ENCODE measurements at places on chromosomes 2 and 18.
A peak's percentile ranks its signal among the peaks of the same experiment; 100 is the strongest.

DNA sequence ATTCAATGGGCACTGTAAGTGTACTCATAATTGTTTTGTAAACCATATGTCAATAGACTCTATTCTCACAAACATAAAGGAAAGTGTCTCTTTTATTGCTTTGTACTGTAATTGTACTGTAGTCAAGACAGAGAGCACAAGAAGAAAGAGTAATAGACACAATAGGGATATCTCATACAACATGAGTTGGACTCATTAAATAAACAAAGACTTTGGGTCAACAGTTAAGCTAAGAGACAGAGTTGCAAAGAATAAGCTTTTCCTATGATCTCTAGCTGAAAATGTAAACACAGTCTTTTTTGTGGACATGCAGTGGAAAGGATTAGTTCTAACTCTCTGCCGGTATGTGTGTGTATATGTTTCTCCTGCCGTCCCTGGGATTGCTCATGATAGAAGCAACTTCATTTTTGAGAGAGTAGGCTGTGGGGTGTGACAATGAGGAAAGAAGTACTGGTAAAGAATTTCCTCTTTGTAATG, 13.9 kb upstream of the KYNU start:
- no peak for DNase-seq

DNA sequence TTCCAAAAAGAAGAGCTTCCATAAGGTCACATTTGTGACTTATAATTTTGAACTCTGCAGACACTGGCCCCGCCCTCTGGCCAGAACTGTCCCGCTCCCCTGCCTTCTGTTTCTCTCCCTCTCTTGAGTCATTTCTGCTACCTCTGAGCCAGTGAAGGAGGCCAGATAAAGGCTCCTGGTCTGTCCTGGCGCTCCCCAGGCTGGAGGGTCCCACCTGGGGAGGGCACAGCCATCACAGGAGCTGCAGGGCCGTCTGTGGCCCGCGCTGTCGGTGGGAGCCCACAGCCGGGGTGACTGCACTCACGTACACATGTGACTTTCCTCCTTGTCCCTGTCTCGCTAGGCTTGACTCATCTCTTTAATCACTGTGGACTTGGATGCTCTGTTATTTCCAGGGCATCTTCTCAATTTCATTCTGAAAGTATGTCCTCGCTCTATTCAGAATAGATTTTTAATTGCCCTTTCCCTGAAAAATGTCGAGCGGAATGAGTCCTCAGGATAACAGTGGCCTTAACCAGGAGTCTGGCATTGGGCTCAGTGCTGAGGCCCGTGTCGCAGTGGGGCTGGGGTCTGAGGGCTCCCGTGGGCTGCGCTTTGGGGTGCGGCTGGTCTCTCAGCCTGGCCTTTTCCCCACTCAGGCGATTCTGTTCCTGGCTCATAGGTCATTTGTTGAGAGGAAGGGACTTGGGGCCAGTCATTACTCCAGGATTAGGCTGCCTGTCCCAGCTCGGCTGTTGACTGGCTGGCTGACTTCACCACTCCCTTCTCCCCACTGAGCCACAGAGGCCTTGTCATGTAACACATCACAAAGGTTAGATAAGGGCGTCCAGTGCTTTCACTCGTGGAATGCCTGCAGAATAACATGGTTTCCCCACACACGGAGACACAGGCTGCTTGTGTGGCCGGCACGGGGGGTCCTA, 34.5 kb downstream of the KLHL29 start:
- no peak for DNase-seq

DNA sequence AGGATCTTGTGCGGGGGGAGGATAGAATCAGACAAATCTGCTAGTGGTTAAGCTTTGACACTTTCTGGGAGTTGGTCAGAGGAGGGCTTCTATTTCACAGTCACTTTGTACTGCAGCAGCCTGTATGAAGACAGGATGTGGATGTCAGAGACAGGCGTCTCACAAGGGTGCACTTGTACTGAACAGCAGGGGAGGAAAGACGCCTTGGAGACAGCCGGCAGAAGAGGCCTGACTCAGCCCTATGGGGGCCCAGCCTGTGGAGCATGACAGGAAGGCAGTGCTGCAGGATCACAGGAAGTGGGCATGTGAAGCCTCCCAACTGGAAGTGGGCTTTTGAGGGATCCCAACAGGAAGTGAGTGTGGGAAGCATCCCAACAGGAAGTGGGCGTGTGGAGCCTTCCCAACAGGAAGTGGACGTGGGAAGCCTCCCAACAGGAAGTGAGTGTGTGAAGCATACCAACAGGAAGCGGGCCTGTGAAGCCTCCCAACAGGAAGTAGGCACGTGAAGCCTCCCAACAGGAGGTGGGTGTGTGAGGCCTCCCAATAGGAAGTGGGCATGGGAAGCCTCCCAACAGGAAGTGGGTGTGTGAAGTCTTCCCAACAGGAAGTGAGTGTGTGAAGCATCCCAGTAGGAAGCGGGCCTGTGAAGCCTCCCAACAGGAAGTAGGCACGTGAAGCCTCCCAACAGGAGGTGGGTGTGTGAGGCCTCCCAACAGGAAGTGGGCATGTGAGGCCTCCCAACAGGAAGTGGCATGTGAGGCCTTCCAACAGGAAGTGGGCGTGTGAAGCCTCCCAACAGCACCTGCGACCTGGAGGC, 212.3 kb downstream of the SNTG2 start:
- no peak for DNase-seq

- no peak for DNase-seq
Measured at GRCh38 chr2:113126845-113127645, at the start of gene IL1RN. IL1RN (plus strand) TSS chr2:113127598; CDS start chr2:113127625, 27 bp downstream.

GRCh38 chr2:212797484-212798205, 259.0 kb upstream of the ERBB4 start:
- DNase-seq, result no peak

DNA sequence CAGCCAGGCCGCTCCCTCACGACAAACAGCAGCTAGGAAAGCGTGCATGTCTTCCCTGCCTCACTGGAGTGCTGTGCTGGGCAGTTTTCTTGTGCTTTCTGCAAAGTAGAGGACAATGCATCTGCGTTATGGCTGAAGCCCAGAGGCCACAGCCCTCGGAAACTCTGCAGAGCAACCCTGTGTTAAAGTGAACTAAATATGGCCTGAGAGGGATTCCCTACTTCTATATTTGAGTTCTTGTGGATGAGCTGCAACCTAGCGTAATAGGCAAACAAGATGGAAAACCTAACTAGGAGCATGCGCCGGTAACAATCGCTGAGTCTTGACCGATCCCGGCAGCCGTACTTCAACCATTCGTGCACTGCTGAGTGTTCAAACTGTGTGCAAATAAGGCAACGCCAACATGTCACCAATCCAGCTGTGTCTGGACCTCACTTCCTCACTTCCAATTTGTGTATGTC, 471.9 kb upstream of the HS6ST1 start:
- no peak for DNase-seq

DNA sequence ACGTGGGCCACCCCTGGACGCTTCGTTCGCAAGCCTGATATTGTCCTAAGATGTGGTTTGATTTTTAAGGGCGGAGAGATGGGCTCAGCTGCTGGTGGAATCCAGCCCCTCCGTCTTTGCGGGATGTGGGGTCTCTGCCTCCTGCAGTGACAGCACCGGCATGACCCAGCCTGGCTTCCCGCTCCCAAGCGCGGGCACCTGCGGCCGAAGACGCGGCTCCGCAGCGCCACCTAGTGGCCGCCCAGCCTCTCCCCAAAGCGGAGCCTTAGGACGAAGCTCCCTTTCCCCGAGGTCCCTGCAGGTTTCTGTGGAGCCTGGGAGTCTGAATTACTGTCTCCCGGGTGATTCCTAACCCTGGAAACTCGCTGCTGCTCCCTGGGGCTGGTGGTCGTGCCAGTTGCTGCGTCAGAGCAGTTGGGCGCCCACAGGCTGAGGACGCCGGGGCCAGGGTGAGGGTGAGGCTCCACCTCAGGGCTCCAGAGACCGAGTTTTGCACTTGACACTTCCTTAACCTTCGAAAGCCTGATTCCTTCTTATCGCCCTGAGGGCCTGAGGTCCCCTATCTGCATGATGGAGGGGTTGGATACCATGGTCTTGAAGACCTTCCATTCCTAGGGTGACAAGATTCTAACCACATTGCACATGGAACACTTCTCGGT, 137.5 kb downstream of the TPO start:
- no peak for DNase-seq

DNA sequence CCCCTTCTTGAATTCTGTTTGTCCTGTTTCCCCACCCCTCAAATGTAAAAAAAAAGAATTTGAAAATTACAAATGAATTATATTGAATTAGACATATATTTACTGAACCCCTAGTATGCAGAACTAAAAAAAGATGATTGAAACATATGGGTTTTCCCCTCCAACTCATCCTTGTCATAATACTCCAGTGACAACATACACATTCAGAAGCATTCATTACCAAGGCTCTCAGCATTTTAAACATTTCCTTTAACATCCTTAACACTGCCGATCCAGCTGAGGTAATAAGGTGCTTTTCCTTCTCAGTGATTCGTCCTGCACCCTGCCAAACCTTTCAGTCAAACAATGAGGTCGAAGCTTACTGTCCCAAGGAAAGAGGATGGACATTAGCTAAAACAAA, 53.1 kb upstream of the DTNB start:
- DNase-seq, result no peak

DNA sequence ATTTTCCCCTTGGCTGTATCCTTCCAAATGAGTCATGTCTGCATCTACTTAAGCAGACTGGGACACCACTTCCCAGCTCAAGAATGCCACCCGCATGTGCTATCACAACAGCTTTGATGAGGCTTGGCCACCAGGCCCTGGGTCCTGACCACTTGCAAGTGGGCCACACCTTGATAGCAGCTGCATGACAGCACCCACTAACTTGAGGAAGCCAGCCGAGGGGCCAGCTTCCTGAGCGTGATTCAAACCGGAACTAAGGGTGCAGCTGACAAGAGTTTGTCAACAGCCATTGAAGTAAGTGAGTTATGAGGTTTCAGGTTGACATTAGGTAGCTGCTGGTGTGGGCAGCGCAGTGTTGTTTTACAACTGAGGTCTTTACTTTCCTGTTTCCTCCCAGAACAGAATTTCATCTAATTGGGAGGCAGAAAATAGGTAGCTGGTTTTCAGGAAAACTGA, 54.4 kb downstream of the EPHA4 start:
- peak; percentile 54 for DNase-seq

DNA sequence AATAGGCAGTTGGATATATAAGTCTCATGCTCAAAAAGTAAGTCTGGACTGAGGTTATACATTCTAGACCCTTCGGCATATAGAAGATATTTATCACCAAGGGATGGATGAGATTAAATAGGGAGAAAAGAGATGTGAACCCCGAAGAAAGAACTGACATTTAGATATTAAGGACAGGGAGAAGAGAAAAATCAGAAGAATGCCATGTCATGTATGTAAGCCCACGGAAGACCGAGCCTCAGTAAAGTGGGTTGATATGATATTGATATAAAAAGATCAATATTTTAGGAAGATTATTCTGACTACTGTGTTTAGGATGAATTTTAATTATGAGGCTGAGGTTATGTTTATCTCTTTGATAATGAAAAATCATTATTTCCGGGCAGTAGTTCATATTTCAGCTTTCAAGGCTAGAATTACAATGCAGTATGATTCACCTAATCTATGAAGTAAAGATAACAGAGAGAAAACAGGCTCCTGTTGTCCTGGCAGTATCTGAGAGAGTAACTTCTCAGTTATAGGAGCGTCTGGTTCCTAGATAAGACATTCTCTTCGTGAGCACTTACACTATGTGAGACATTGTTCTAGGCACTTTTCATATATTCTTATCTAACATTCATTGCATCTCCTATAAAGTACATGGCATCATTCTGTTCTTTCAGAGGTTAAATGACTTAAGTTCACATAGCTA, 83.0 kb downstream of the UBR3 start:
- no peak for DNase-seq

DNA sequence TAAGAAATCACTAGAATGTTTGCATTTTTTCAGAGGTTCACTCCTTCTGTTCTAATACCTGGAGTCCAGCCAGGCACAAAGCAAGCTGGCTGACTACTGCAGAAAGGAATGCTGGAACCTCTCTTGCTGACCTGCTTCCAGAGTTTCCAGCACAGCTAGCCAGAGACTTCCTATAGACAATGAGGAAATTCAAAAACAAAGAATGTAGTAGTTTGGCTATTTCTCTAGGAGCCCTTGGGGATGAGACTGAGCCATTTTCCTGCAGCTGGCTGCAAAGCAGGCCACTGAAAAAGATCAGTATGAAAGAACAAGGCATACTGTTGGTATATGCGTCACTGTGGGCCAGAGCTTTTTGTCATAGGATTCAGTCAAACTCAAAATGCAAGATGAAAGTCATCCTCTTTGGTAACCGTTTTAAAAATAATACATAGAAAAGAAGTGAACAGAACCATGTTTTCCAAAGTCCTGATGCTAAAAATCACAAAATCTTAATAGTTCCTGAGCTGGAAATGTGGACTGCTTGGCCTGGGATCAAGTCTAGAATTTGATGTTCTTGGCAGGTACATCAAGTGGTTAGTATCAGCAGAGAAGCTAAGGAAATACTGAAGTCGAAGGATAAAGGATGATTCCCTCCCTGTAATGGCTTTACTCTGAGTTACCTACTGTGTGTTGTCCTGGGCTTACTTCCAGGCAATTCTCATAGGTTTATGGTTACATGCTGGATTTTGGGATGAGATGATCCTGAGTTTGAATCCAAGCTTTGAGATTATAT, 9.0 kb upstream of the DSEL start:
- DNase-seq, result peak; percentile 88

GRCh38 chr2:193518041-193518817, 1323.5 kb upstream of the TMEFF2 start:
- peak; percentile 92 for DNase-seq

DNA sequence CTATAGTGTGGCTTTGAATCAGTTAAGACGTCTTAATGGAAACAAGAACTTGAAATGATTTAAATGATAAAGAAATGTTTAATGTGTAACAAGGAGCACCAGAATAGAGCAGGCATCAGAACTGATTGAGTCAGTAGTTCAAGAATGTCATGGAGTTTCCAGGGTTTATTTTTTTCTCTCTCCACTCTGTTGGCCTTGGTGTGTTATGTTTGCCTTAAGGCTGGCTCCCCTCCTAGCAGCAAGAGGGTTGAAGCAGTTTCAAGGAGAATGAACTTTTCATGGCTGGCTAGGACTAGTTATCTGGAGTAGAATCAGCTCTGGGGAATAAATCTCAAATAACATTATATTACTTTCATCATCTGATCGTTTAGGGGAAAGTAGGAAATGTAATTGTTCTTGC, 13.4 kb upstream of the GLS start:
- DNase-seq, result no peak

Measured in HS-5 (cell line).